Spinal cord (tissue), 10 donors: ENCODE measurements at places on chromosomes 2 and 18.

GRCh38 chr2:53939656-53940055 is 31.1 kb downstream of the PSME4 start:
- H3K27ac ChIP-seq = no peak overlapping the region
- H3K4me1 ChIP-seq = no peaks in the 10 kb centered on the region
- H3K36me3 ChIP-seq = peaks cover 3% of the 10 kb centered on the region
- DNase-seq = no peak
- H3K4me3 ChIP-seq = no peak overlapping the region

DNA sequence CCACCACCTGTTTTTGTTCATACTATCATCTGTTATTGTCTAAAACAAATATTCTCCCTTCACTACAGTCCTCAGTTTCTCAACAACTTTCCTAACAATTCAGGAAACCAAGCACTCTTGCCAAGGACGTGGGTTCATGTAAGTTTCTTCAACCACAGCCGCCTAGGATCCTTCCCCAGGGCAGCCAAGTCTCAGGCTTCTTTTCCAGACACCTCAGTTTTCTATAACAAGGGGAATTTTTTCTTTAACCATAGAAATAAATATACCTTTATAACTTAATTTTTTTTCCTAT is 39.4 kb upstream of the AGPS start:
- no peak overlapping the region for H3K27ac ChIP-seq
- H3K36me3 ChIP-seq = no peaks in the 10 kb centered on the region
- H3K27me3 ChIP-seq = no peaks in the 10 kb centered on the region

DNA sequence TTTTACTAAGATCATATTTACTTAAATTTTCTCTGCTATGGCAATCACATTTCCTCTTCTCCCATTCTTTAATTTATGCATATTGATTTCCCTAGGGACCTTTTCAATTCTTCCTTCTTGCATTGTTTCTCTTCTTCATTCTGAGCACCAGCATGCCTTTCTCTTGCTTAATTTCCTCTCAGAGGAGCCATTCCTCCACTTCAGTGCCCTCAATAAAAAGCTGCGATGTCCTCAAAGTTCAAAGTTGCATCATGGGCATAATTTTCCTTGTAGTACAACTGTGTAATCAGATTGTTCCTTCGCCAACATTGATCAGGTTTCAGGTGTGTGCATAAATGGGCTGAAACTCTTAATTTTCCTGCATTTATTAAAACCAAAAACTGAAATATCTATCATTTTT is 21.8 kb upstream of the CD226 start:
- no peaks in the 10 kb centered on the region for H3K27me3 ChIP-seq
- H3K36me3 ChIP-seq = no peaks in the 10 kb centered on the region
- peak; percentile 57 for DNase-seq
- H3K4me3 ChIP-seq = no peak overlapping the region

- no peaks in the 10 kb centered on the region for H3K27me3 ChIP-seq
- peaks cover 10% of the 10 kb centered on the region for H3K36me3 ChIP-seq
- no peak for DNase-seq
- H3K27ac ChIP-seq = no peak overlapping the region
- no peak overlapping the region for H3K4me3 ChIP-seq
Measured at GRCh38 chr2:10638093-10638492, 51.7 kb downstream of the NOL10 start.

GRCh38 chr18:56353663-56354260 is 284.6 kb downstream of the TXNL1 start:
- H3K36me3 ChIP-seq = no peaks in the 10 kb centered on the region
- no peaks in the 10 kb centered on the region for H3K4me1 ChIP-seq
- no peak overlapping the region for H3K27ac ChIP-seq
- H3K4me3 ChIP-seq = no peak overlapping the region
- DNase-seq = no peak

DNA sequence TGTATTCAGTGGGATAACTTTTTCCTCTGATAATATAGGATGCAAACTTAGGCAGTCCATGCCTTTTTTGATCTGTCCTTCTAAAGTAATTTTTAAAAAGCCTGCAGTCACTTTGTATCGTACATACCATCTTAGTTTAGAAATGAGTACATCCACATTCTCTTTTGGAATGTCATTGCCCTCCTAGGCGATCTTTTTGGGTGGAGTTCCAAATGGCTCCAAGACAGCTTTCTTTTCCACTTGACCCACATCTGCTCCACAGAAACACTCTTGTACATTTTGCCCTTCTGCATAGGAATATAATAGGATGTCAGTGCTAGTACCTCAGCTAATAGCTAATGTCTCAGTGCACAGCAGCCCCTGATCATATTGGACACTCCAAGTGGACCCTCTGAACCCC is 21.8 kb upstream of the HTR2B start:
- no peak for DNase-seq
- H3K27me3 ChIP-seq = no peaks in the 10 kb centered on the region
- peaks cover 11% of the 10 kb centered on the region for H3K36me3 ChIP-seq
- H3K4me3 ChIP-seq = no peak overlapping the region

DNA sequence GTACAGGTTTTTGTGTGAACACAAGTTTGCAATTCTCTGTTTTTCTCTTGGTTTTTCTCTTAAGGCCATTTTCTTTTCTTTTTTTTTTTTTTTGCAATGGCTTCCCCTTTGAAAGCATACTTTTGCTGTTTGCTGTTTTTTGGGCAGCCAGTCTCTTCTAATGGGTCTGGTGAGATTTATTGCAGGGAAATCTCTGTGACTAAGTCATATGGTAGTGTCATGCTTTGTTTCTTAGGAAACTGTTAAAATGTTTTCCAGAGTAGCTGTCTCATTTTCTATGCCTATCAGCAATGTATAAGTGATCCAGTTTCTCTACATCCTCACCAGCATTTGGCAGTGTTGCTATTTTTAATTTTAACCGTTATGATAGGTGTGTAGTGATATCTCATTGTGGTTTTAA is 27.9 kb upstream of the CDCA7 start:
- H3K4me1 ChIP-seq = no peaks in the 10 kb centered on the region
- H3K27ac ChIP-seq = no peak overlapping the region
- no peaks in the 10 kb centered on the region for H3K27me3 ChIP-seq

GRCh38 chr2:20600756-20601325 is 50.1 kb downstream of the HS1BP3 start:
- no peak for DNase-seq
- H3K27me3 ChIP-seq = no peaks in the 10 kb centered on the region
- no peaks in the 10 kb centered on the region for H3K36me3 ChIP-seq
- H3K4me3 ChIP-seq = no peak overlapping the region
- peaks cover 54% of the 10 kb centered on the region for H3K4me1 ChIP-seq
- peak overlapping the region; percentile 85 for H3K27ac ChIP-seq

DNA sequence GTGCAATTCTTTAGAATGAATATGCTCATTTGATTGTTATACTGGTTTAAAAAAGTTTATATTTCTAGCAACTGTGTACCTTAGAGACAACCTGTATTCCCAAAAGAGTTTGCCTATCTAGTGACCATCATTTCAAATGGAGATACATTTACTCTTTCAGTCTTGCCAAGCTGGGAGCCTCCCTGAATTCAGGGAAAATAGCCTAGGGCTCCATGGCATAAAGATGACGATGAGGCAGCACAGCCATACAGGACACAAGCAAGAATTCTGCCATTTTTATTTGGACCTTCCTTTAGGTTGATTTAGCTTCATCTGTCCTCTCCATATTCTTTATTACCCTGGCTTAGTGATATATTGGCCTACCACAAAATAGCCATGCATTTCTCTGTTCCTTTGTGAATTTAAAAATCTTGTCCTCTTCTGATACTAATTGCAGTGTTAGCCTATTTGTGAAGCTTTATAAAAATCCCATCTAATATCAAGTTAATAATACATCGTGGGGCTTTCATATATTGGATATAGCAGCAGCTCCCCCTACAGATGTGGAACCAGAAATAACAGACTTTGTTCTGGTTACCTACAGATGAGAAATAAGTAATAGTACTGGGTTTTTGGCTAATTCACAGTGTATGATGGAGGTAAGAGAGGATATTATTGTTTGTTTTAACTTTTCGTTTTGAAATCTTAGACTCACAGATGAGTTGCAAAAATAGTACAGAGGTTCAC is 1661.9 kb upstream of the PIK3C3 start:
- H3K4me3 ChIP-seq = no peak overlapping the region
- no peaks in the 10 kb centered on the region for H3K36me3 ChIP-seq
- no peaks in the 10 kb centered on the region for H3K27me3 ChIP-seq

DNA sequence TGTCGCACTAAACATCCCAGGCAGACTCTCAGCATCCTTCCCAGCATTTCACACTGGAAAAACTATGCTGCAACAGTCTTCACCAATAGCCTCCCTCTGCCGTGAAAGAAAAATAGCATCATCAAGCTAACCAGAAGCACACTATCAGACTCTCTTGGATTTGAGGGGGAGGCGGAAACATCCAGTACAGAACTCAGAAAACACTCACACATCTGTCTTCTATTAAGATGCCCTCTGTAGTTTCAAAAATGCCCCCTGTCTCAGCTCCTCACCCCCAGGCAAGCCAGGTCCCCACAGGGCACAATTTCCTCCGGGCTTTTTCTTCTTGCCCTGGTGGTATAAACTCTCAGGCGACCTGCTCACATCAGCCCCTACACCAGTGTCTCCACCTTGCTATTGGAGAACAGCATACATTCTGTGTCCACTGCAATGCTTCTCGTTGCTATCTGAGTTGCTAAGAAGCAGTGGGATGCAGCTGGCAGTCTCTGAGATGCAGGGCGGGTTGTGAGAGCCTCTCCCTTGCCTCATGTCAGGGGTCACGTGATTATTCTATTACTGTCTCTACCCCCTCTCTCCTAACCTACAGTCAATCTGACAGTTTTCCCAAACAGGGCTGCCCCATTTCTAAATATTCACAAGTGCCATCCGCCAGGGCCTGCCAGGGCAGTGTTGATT is 189.9 kb downstream of the INO80D start:
- peaks cover 9% of the 10 kb centered on the region for H3K4me1 ChIP-seq
- no peaks in the 10 kb centered on the region for H3K36me3 ChIP-seq
- H3K27me3 ChIP-seq = no peaks in the 10 kb centered on the region
- no peak overlapping the region for H3K27ac ChIP-seq
- no peak overlapping the region for H3K4me3 ChIP-seq

- no peaks in the 10 kb centered on the region for H3K36me3 ChIP-seq
- no peak for DNase-seq
- H3K27me3 ChIP-seq = no peaks in the 10 kb centered on the region
- H3K27ac ChIP-seq = no peak overlapping the region
Measured at GRCh38 chr2:193907561-193907960, 1712.8 kb upstream of the TMEFF2 start.

DNA sequence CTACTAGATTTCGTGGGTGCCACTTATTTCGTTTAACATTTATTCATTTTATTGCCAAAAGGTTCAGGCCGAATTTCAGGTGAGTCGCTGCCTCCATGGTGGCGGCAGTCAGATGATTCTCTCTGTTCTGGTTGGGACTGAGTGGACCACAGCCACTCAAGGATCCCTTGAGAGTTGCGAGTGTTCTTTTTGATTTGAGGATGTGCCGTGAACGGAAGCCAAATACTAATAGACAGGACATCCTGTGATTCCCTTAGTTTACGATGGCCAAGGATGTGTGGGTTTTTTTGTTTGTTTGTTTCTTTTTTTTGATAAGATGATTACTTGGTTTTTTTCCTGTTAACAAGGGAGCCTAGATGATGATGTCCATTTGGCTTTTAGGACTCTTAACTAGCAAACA is 13.2 kb downstream of the MAPRE2 start:
- no peaks in the 10 kb centered on the region for H3K36me3 ChIP-seq
- DNase-seq = no peak
- no peaks in the 10 kb centered on the region for H3K27me3 ChIP-seq
- H3K27ac ChIP-seq = no peak overlapping the region
- no peaks in the 10 kb centered on the region for H3K4me1 ChIP-seq
